ENCODE measurements at places on chromosomes 1 and 21.

- peak; percentile 51 for DNase-seq
These were observed 16.6 kb upstream of the RNF19B start for GRCh38 chr1:32981003-32981901.

DNA sequence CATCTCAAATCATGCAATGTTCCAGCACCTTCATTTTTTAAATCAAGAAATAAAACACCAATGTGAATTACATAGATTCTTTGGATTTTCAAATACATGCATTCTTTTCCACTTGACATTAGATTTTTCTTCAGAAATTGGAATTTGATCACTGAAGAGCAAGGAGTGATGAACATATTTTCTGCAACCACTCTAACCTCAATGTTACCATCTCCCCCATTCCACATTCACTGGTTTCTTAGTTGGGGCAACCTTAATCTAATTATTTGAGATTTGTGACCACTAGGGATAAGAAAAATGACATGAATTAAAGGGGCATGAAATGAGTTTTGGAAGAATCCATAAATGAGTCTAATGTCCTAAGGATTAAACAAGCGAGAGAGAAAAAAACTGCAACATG, 168.7 kb upstream of the NR5A2 start:
- DNase-seq: no peak

DNA sequence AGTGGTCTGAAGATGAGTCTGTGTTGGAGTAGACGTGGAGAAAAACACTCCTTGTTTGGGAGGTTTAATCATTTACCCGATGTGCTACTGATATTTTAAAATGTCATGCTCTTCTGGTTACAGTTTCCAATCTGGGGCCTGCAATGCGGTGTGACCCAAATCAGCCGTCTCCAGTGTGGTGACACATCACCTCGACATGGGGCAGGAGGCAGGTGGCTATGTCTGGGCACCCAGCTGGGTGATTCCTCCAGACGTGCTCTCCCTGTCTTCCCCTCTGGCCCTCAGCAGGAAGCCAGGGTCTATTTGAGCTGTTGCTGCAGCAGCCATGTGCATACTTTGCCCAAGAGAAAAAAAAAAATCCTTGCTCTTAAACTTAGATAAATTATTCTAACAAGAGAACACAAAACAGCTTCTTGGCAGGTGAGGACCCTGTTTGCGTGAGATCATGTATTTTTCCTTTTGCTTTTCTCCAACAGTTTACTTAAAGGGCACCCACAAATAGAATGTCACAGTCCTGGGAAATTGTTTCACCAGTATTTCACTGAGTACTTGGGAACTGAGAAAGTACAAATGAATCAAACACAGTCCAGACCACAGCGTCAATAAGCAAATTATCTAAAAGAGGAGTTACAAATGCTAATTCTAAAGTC, 38.9 kb upstream of the MAP10 start:
- DNase-seq: peak; percentile 7

DNA sequence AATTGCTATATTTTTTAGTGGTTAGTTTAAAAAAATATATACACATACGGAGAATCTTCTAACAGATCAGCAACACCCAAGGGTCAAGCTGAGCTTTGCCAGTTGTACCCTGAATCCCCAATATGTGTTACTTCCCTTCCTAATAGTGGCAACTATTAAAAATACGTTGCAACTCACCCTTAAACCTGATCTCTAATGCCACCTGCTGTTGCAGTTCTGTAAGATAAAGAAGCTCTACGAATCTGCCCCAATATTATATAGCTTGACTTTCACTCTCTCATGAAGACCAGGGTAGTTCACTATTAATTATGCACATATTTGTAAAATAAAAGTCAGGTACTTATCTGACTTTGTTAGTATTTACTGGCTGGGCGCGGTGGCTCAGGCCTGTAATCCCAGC, 58.4 kb downstream of the ASH1L start:
- DNase-seq: peak; percentile 23

GRCh38 chr1:3668148-3668547, 15.8 kb downstream of the TP73 start:
- no peak for DNase-seq

GRCh38 chr1:167483790-167484189, 34.5 kb downstream of the CD247 start:
- DNase-seq: no peak

- no peak for DNase-seq
These were observed 15.2 kb upstream of the KDM4A start for GRCh38 chr1:43634721-43635120.

DNA sequence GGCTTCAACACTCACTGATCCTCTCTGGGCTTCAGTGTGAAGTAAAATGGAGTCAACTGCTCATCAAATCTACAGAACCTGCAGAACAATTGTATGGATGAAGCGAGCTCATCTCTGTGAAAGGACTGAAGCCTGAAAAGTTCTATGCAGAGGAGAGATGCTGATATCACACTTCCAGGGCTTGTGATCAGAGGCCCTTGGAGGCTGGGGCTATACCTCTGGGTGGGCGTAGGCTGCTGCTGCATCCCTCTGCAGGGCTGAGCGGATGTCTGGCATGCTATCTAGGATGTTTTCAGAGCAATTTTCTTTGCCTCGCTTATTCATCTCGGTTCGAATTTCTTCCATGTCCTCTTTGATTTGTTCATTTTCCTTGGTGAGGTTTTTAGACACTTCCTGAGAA, 17.6 kb downstream of the OLFML2B start:
- DNase-seq: no peak

DNA sequence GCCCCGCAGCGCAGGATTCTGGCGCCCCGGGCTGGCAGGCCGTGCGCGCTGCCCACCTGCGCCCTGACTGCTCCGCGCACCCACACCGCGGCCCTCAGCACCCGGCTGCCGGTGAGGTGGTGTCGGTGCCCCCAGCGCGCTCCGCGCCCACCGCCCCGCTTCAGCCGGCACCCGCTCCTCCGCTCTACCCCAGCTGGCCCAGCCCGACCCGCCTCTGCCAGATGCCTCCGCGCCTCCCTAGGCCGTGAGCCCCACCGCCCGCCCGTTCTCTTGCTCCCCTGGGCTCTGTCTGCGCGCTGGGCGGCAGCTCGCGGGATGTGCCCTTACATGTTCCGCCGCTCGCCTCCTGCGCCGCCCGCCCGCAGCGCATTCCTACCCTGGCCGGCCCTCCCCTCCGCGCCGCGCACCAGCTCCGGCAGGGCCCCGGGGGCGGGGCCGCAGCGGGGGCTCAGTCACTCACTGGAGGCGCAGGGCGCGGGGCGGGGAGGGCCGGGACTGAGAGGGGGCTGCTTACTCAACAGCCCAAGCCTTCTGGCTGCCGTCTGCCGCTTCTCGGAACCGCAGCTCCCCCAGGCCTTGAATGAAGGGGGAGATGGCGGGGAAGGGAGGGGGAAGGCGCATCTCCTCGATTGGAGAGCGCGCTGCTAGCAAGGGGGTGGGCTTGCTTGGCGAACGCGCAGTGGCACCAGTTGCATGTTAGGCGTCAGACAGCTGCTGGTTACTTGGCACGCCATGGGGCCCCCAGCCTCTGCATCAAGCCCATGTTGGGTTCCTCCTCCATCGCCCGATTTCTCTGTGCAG, at the start of gene PHLDA3:
TSS of gene PHLDA3 (minus strand) at position 345 of the 801 bp plus-strand sequence. CDS start 402 bp downstream, outside the sequence.
- DNase-seq: peak; percentile 94

DNA sequence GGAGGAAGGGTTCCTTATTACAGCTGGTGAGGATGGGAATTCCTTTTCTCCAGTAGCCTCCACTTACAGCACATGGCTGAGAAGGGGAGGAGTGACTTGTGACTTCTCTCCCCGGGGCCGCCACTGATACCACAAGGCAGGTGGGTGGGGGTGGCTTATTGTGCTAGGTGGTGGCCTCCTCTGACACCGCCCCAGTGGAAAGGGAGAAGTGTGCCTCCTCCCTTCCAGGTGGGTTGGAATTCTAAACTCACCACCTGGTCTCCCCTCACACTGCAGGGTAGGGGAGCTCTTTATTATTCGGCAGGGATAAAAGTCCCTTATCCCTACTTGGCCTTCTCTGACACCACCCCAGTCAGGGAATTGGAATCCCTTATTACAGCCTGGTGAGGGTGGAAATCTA, 89.5 kb downstream of the CCDC30 start:
- no peak for DNase-seq

GRCh38 chr1:24022581-24023361, 42.6 kb upstream of the SRSF10 start:
- DNase-seq: peak; percentile 72

DNA sequence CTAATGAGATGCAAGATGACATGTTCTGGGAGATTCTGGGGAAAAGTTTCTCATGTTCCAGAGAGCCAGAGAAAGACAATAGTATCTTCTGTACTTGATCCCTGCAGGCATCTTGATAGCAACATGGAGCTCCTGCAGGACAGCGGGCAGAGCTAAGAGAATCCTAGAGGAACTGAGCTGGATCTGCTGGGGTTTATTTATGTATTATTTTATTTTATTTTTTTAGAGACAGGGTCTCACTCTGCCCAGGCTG, 22.7 kb upstream of the SCAF4 start:
- DNase-seq: no peak

DNA sequence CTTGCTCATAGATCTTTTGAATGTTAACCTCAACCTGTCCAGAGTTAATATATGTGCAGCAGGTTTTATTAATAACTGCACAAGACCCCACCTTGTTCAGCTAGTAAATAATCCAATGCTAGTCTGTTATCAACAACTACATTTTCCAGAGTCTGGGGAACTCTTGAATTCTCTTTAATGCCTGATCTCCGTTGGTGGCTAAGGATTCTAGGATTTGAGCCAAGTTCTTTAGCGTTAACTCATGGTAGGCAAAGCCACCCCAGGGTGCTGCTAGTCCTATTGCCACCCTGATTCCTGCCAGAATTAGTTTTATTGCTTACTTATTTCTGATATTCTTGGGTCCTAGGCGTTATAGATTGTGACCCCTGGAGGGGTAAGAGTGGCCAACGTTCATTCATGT, 12.8 kb downstream of the BACE2 start:
- no peak for DNase-seq

- no peak for DNase-seq
These were observed 9.7 kb upstream of the RUNX3 start for GRCh38 chr1:24939675-24940193.

DNA sequence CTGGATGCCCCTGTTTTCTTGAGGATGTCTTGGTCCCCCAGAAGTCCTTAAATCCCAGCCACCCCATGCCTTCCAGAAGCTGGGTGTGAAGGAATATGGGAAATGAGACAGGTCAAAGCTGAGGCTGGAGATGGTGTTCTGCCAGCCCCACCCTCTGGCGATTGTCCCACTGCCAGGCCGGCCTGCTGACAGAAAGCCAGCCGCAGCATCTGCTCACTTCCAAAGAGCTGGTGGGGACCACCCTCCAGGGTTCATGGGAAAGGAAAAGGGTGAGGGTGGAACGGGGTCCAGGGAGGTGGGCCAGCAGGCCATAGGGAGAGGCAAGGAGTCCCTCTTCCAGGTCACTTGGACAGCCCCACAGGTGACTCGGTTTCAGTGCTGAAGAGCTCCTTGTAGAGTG, 1.9 kb upstream of the LINGO4 start:
- DNase-seq: no peak

- no peak for DNase-seq
These were observed 66.1 kb downstream of the GPATCH2 start for GRCh38 chr1:217564833-217565232.

DNA sequence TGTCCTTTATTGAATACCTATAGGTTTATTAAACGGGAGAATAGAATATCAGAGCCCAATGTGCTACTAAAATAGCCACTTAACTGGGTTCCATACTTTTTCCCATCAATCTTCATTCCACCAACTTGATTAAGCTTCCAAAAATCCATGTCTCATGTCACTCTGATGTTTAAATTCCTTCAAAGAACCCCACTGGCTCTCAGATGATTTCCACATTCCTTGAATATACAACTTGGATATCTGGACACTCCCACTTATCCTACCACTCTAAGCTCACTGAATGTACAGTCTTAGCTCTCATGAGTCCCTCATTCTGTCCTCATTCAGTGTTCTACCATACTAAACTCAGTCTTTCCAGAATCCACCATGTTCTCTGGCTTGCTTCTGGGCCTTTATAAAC, 21.1 kb downstream of the COL11A1 start:
- no peak for DNase-seq

DNA sequence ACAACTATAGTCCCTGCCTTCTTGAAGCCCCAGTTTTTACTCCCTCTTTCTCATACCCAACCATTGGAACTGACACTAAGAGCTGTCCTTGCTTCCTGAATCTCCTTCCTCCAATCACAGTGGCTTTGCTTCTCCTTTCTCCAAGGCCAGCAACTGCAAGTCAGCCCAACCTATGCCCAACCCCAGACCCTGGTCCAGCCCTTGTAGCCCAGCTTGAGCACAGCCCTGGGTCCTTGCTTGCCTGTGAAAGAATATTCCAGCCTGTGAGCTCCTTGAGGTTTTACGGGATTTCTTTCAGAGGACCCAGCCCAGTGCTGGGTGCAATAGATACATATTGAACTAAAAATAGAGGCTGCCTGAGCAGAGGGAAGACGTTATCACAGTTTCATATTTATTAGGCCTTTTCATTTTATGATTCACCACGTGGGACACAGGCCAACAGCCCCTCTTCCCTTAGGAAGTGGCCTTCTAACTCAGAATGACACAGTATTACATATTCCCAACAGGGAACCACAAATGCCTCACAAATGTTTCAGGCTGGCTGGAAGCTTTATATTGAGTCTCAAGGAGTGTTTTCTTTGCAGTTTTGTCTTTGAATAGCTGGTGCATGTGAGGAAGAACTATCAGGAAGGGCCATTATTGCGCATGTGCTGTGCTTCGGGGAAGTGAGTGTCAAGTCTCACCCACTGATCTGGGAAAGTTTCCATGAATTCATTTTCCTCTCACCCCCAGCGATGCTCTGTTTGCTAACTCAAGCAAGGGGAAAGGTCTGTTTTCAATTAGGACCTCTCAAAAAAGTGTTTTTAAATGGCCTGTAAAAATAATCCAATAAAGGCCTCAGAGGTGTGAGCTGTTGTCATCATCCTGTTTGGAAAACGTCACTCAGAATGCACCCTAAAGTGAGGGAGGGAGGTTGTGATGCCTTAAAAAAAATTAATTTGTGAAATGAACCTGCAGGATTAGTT, 92.3 kb upstream of the NFIA start:
- peak; percentile 37 for DNase-seq

GRCh38 chr1:46064708-46065107, 67.7 kb downstream of the PIK3R3 start:
- DNase-seq: no peak

DNA sequence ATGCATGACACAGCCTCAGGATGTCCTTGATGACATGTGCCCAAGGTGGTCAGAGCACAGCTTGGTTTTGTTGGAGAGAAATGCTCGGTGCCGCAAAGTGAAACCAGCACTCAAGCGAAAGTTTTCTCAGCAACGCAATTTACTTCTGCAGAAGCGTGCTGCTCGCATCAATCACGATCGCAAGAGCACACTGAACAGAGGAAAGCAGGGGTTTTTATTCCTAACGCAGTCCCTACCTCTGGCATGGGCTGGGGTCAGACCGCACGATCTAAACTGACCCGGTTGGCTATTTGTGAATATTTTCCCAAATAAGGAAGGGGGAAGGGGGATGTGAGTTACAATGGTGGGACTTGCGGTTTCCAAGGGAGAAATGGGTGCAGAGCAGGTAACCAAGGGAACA, 809 bp upstream of the ZNF669 start:
- DNase-seq: no peak

GRCh38 chr21:45056296-45056904, 18.0 kb upstream of the ADARB1 start:
- DNase-seq: no peak

- no peak for DNase-seq
These were observed 334.2 kb downstream of the NTNG1 start for GRCh38 chr1:107474877-107475612.
